ENCODE measurements at places on chromosomes 2 and 18.

- DNase-seq, result no peak
These were observed 194.6 kb upstream of the MEIS1 start for GRCh38 chr2:66240286-66240685.

DNA sequence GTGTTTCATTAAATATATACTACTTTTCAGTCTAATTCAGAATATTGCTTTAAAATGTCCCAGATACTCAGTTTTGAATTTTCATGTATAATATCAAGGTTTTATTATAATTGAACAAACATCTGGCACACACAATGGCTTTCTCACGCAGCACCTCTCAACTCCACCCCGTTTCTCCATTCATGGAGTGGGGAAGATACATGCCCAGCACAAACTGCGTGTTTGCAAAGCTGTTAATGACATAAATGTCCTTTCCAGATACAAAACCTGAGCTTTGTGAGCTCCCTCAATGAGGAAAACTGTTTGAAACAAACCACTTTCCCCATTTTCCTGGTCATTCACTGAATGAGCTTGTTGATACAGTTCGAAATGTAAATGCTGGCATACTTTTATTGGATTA is 150.3 kb upstream of the RASGRP3 start:
- no peak for DNase-seq

DNA sequence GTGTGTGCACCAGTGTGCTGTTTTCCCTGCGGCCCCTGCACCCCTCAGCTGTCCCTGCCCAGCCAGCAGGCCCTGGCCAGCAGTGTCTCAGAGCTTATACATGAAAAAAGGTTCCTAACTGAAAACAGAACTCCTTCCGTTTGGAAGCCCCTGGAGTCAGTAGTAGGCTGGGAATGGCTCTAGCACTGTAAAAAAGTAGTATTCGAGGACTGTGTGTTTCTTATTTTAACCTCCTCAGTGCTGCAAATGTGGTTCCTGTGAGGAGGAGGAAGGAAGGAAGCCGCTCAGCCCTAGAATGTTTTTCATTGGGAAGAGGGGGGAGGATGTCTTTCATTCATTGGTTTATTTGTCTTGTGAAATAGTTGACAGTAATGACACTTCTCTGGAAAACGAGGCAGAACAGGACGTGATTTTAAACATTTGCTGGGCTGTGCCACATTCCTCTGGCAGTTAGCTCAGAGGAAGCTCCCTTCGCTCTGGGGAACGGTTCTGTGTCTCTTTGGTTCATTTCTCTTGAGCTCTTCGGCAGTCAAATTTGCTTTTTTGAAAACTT is 103.5 kb downstream of the SPTBN1 start:
- DNase-seq, result no peak

DNA sequence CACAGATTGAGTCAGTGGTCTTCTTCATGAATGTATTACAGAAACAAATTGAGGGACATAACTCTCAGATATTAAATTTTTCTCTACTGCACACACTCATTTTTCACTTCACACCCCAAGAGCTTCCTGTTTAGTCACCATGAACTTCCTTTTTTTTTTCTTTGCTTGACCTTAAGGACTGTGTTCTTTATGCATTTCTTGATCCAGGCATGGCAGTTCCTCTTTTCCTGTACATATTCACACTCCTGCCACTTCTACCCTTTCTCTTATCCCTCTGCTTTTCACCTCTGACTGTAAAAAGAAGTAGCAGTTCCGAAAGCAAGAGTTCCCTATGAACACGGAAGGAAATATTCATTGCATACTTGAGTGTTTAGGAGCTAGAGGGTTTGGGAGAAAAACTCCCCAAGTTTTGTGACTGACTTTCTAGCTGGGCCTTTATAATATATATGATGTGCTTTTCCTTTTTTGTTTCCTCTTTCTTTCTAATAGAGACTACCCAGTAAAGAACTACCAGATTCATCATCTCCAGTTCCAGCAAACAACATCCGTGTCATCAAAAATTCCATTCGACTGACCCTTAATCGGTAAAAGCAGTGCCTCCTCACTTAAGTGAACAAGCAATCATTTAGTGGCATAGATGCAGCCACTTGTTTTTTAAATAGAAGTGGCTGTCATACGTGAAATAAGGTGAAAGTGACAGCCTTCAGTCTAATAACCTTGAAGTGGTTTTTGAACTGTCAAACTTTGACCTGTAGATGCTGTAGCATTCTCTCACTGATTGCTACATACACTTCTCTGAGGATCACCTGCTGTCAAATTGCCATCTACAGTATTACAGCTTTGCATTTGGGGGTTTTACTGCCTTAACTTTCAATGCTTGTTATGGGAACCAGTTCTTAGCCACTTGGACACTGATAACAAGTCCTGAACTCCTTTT is 40.8 kb downstream of the PAPOLG start:
- no peak for DNase-seq

DNA sequence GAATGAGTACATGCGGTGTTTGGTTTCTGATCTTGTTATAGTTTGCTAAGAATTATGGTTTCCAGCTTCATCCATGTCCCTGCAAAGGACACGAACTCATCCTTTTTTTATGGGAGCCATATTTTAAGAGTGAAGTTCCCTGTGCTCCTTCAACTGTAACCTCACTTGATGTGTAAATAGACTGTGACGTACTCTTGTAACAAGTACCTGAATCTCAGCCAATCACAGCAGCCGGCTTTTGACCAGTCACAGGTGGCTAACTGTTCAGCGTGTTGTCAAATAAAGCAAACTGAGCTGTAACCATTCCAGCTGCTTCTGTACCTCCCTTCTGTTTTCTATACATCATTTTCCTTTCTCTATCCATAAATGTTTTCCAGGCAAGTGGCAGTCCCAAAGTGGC is 774.3 kb upstream of the HS6ST1 start:
- no peak for DNase-seq

DNA sequence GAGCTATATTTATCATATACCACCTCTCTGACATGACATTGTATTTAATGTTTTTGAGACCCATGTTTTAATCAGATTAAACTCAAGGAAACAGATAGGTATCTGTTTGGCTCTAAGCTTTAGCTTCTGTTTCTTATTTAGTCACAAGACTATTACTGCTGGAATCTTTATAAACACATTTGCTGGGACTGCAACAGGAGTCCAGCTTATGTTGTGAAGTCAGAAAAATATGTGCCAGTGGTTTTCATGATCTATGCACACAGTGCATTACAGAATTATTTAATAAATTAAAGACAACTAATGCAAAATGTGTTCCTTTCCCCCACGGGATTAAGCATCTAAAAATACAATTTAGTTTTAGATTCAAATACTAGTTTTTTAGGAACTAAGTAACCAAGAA is 338.9 kb downstream of the ZEB2 start:
- DNase-seq, result no peak

GRCh38 chr2:207300817-207301216 is 135.1 kb upstream of the KLF7 start:
- no peak for DNase-seq

DNA sequence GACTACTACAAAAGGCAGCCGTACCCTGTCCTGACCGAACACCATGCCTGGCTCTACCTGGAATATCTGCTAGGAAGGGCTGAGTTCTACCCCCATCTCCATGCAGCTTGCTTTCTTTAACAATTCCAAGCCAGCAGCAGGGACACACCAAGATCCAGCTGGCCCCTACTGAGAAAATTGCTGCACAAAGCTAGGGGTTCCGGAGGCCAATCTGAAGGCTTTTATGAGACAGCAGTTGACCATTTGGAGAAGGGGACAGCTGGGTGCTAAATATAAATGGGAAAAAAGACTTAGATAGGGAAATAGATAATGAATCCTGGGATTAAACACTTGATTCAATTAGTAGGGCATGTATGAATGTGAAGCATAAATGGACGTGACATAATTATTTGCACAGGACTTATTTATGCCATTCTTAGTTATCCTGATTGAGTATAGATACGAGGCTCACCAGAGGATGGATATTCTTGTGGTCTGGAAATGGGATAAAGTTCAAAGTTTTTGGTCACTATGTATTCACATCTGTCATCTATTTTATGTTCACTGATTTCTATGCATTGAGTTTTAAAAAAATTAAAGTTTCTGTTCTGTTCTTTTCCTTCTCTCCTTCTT is 204.0 kb downstream of the ZNF521 start:
- DNase-seq, result no peak

DNA sequence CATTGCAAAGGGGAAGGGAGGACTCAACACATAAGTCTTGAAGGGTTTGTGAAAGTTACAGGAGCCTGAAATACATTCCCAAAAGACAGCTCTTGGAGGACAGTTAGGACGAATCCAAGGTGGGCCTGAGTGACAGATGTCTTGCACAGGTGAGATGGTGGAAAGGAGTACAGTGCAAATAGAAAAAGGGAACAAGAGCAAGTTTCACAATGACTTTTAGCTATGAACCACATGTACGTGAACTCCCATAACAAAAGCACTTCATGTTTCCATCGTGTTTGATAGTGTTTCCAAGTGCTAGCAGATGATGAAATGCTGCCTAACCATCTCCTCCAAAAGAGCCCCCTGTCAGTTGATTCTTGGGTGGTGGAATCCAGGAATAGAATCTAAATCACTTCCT is 1.8 kb downstream of the IL18RAP start:
- DNase-seq, result no peak

DNA sequence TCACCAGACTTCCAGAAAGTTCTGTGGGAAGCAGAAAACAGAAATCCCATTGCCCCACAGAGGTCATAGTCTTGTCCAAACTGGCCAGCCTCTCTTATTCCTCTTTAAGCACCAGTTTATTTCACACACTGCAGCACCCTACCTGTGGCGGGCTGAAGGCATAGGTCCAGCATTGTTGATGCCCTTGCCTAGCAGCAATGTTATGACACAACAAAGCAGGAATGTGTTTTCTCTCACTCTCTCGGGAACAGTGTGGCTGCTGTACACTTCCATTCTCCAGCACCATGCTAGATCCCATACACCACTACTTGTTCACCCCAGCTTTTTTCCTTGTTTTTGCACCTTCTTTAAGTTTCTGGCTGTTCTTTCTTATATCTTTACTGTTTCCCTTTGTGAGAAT is 181.6 kb downstream of the DNAH6 start:
- DNase-seq, result no peak

DNA sequence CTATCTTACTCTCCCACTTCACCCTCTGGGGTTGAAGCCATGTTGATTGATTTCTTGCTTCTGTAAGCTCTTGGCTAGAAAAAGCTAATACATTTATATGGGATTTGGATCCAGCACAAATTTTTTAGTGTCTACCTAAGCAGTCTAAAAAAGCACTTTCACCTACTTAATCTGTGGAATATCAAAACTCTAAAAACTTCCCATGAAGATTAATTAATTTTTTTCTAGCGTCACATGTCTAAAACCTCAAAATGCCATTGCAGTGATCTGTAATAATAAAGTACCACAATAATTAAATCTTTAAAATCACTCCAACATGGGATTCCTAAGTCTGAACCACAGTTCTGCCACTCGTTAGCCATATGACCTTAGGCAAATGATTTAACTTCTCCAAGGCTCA is 180.1 kb downstream of the EN1 start:
- DNase-seq, result no peak

DNA sequence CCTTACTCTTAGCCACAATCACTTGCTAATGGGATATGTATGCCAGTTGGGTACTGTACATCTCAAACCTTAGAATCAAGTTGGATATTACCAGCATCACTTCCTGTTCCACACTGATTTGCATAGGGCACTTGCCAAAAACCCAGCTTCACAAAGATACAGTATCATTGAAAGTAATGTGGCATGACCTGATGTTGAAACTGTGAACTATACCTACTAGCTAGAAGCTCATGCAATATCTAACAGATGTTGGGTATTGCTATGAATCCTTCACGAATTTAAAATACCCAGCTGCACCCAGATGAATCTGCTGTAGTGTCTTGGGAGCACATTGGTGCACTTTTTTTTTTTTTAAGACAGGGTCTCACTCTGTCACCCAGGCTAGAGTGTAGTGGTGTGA is 6.5 kb upstream of the STAMBP start:
- DNase-seq, result no peak

DNA sequence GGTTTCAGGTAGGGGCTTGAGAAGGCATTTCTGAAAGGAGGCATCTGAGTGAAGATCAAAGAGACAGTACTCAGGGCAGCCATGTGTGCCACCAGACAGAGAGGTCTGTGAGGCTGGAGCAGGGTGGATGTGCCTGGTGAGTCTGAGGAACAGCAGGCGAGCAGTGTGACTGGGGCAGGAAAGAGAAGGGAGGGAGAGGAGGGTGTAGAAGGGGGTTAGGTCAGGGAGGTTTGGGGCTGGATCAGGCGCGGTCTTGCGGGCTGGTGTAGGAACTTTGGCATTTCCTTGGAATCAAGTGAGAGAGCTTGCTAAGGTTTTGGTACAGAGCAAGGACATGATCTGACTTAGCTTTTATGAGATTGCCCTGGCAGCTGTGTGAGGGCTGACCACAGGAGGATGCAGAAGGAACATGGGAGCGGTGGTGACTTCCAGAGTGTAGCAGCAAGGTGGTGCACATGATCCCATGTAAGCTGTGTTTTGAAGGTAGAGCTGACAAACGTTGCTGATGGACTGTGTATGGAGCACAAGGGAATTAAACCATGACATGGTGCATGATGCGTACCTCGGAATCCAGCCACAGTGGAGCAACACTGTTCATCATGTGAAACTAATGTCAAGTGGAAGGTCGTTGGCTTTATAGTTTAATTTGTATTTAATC is 13.9 kb downstream of the RAB31 start:
- no peak for DNase-seq

GRCh38 chr2:119914266-119914665 is 98.6 kb upstream of the EPB41L5 start:
- no peak for DNase-seq

GRCh38 chr18:79241755-79242154 is 154.0 kb upstream of the NFATC1 start:
- DNase-seq, result no peak

- no peak for DNase-seq
These were observed 95.9 kb upstream of the HDAC4 start for GRCh38 chr2:239496700-239497099.

DNA sequence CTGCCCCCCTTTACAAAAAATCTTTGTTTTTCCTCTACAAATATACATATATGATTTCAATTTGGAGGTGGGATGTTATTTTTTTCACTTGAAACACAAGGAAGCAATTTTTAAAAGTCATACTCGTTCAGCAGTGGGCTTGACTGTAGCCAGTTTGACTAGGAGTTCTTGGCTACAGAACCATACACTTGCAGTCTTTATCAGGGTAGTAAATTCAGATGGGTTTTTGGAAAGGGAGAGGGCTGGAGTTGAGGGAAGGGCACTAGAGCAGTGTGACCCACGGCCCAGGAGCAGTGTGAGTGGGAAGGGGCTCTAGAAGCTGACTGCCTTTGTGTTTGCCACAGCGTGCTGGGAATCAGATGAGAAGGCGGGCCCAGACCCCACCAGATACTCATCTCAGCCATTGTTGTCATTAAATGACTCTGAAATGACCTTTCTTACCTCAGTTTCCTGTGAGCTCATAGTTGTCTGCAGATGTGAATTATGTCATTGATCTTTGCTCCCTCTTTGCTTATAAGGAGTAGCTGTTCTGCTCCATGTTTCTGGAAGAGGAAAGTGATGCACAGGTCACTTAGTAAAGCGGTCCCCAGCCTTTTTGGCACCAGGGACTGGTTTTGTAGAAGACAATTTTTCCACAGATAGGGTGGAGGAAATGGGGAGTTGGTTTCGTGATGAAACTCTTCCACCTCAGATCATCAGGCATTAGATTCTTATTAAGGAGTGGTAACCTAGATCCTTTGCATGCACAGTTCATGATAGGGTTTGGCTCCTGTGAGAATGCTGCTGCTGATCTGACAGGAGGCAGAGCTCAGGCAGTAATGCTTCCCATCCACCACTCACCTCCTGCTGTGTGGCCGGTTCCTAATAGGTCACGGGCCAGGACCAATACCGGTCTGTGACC is 116.8 kb downstream of the SPTBN1 start:
- no peak for DNase-seq

GRCh38 chr2:102122115-102122514 is 20.4 kb upstream of the IL1R1 start:
- DNase-seq, result no peak

GRCh38 chr2:123715467-123715982 is 309.6 kb upstream of the CNTNAP5 start:
- DNase-seq, result no peak
